ENCODE measurements at places on chromosomes 3 and 15.
A peak's percentile ranks its signal among the peaks of the same experiment; 100 is the strongest.

GRCh38 chr3:188468662-188469061, 314.7 kb downstream of the LPP start:
- no peak for DNase-seq

DNA sequence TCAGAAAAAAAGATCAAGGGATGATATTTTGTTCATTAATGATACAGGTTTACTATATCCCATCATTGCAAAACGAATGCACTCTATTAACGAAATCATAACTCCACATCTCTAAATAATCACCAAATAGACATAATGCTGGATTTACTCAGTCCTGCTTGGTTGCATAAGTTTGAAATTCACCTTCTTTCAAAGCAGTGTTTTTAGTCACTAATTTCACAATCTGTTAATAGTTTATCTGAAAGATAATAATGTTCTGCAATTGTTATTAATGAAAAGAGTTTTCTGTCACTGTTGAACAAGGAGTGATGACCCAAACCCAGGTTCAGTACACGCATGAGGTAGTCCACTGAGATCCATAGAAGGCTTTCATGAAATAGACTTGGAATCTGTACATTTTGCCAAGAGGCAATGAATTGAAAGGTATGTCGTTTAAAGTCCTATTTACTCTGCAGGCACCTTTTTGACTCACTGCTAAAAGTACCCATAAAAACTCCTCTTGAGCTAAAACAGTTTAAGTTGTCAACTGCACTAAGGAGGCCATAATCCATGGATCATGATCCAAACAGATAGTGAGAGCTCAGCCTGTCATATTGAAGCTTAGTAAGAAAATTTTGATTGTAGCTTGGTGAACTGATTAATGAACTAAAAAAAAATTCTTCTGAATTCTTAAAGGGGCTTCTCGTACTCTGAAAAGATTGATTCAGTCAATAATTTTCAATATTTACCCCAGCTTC, 75.6 kb upstream of the MBNL1 start:
- no peak for DNase-seq

GRCh38 chr15:49888323-49888693, 230.7 kb downstream of the ATP8B4 start:
- no peak for DNase-seq

- DNase-seq = peak; percentile 56
These were observed 52.6 kb upstream of the ULK4 start for GRCh38 chr3:42014458-42014920.

GRCh38 chr3:38805765-38806386, 10.1 kb downstream of the SCN10A start:
- peak; percentile 79 for DNase-seq

DNA sequence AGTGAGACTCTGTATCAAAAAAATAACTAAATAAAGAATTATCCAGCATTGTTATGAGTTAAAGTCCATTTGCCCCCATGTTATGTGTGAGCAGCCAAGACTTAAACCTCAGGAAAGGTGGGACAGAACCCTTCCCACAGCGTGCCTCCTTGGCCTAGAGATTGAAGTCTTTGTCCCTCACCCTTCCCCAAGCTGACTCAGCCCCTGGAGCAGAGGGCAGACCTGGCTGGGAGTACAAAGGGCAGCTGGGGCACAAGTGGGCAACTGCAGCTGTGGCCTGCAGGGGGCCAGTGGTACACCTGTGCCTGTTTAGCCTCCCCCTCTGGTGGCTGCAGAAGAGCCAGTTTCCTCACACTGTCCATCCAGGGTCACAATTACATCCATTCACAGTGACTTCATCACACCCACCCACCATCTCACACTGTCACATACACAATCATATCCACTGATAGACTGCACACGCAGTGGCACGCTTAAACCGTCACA, 940 bp upstream of the ACY1 start:
- DNase-seq = peak; percentile 45

Measured in common myeloid progenitor, CD34-positive (primary cell).